ENCODE measurements at places on chromosomes 1 and 21.
A peak's percentile ranks its signal among the peaks of the same experiment; 100 is the strongest.

- DNase-seq = no peak
These were observed 38.6 kb downstream of the LHX4 start for GRCh38 chr1:180268556-180269075.

- no peak for DNase-seq
These were observed 12.3 kb upstream of the RAP1GAP start for GRCh38 chr1:21681426-21681825.

GRCh38 chr21:40923407-40923806 is 76.4 kb upstream of the DSCAM start:
- no peak for DNase-seq

DNA sequence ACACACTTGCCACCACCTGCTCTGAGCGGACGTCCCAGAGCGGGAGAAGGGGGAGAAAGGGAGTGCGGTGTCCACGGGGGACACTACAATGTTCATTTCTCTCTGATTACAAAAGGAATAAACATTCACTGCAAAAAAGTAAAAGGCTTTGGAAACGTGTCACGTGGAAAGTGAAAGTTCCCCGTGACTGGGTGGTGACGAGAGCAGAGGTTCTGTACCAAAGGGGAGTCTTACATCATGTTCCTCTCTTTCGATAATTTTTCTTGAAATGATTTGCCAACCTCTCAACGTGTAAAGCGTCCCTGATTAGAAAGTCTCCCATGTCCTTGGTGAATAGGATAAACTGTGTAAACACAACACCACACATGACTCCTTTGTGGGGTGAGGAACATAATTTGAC is 22.0 kb upstream of the PRDM15 start:
- no peak for DNase-seq

DNA sequence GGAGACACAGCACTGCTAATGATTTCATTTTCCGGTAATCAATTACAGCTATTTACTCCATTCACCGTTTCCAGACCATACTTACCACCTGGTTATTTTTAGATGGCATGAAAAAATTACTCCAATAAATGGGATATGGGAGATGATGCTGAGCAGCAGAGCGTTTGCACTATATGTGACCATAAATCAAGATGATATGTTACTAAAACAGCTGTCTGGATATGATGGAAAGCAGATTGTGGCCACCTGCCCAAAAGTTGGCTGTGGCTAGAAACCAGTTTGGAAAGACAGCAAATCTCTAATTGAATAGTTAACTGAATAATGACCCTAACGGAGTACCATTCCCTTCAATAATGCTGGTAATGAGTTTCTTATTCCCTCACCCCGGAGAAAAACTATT is 22.5 kb upstream of the KCTD3 start:
- DNase-seq = no peak

DNA sequence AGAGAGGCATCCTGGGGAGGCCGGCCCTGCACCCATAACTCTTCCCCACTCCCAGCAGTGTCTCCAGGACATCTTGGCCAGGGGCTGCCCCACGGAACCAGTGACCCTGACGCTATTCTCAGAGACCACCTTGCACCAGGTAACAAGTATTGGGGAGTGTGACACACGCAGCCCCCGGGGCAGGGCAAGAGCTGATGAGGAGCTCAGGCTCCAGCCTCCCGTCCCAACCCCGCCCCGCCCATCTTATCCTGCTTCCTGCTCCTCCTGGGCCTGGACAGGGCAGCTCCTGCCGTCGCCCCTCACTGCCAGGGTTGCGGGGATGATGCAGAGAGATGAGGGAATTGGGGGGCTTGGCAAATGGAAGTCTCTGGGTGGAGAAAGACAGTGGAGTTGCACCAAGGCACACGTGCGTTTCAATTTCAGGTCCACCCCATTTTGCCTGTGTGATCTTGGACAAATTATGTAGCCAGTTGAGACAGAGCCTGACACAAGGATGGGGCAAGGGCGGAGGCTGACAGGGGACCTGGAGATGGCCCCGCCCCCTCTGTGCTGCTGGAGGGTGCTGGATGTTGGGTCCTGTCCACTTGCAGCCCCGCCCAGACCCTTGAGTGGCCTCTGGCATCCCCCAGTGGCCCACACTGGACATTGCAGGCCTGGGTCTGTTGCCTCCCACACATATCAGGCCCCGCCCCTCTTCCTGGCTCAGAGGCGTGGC is 10.7 kb downstream of the CLCNKA start:
- peak; percentile 17 for DNase-seq

GRCh38 chr1:55635856-55636255 is 420.7 kb upstream of the USP24 start:
- DNase-seq = no peak

Measured in T-helper 17 cell (primary cell).